Spleen (tissue), 13 donors: ENCODE measurements at places on chromosomes 4 and X. TPM values are rescaled to one million over a fixed set of nuclear protein-coding genes. Genes with fewer than 3 reads are reported as not detected.

Gene UGT2B10
- total RNA-seq, result not detected

Gene ING2
- 13.3 TPM for total RNA-seq

Gene GPAT3
- total RNA-seq, result 9.8 TPM

Gene DIPK2B
- total RNA-seq, result 3.3 TPM

Gene FREM3
- not detected for total RNA-seq

GRCh38 chr4:81930506-81931238 lies 443.1 kb downstream of the HNRNPD start:
- no peaks in the 10 kb centered on the region for H3K4me1 ChIP-seq
- DNase-seq, result no peak
- no peaks in the 10 kb centered on the region for H3K27me3 ChIP-seq

DNA sequence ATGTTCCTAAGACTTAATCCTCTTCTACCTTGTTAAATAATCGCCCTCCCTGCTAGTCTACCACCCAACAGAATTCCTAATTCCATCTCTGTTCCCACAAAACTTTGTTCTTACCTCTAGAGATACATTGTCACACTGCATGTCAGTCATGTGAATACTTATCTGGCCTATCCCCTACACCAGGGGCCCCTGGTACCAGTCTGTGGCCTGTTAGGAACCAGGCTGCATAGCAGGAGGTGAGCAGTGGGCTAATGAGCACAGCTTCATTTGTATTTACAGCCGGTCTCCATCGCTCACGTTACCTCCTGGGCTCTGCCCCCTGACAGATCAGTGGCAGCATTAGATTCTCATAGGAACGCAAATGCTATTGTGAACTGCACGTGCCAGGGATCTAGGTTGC lies 73.9 kb downstream of the APBB2 start:
- no peaks in the 10 kb centered on the region for H3K27me3 ChIP-seq
- no peak for DNase-seq
- no peaks in the 10 kb centered on the region for H3K36me3 ChIP-seq
- H3K27ac ChIP-seq, result no peak overlapping the region
- H3K4me1 ChIP-seq, result peaks cover 24% of the 10 kb centered on the region

DNA sequence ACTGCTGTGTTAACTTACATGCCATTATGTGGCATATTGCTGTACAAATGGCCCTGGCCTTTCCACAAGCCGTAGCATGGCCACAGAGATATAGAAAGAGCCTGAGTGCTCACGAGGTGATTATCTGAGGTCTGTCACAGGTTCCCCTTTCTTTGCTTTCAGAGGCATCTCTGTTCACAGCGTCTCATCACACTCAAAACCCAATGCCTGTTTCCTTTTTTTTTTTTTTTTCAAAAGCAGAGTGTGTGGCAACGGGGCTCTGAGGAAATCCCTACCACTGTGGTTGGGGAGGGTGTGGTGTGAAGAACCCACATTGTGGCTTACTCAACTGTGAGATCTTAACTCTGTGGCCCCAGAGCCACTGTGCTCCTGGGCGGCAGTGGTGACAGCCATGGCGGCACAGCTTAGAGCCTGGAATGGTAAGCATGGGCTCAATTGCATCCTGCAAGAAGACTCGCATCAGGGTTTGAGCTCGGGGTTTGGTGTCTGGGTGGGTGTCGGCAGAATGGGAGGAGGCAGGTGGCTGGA lies 30.8 kb downstream of the RTL5 start:
- no peaks in the 10 kb centered on the region for H3K36me3 ChIP-seq
- H3K27ac ChIP-seq, result peak overlapping the region; percentile 44

GRCh38 chr4:83852085-83852451 lies 316.2 kb downstream of the GPAT3 start:
- H3K4me3 ChIP-seq, result no peak overlapping the region
- H3K27ac ChIP-seq, result no peak overlapping the region
- H3K27me3 ChIP-seq, result no peaks in the 10 kb centered on the region
- no peaks in the 10 kb centered on the region for H3K4me1 ChIP-seq

GRCh38 chr4:71130827-71131603 lies 137.6 kb downstream of the DCK start:
- H3K4me1 ChIP-seq, result no peaks in the 10 kb centered on the region
- no peak for DNase-seq
- H3K27me3 ChIP-seq, result no peaks in the 10 kb centered on the region
- H3K4me3 ChIP-seq, result no peak overlapping the region

- no peak for DNase-seq
- H3K4me1 ChIP-seq, result no peaks in the 10 kb centered on the region
- H3K4me3 ChIP-seq, result no peak overlapping the region
- no peak overlapping the region for H3K27ac ChIP-seq
- no peaks in the 10 kb centered on the region for H3K27me3 ChIP-seq
These were observed 90.5 kb downstream of the ELOVL6 start for GRCh38 chr4:110107866-110108265.

GRCh38 chr4:86160426-86160825 lies 199.4 kb downstream of the MAPK10 start:
- no peak overlapping the region for H3K27ac ChIP-seq
- DNase-seq, result no peak
- no peaks in the 10 kb centered on the region for H3K36me3 ChIP-seq
- H3K4me1 ChIP-seq, result no peaks in the 10 kb centered on the region
- H3K4me3 ChIP-seq, result no peak overlapping the region
- H3K27me3 ChIP-seq, result no peaks in the 10 kb centered on the region
